ENCODE measurements at places on chromosomes 2 and 18. TPM values are rescaled to one million over a fixed set of nuclear protein-coding genes. Genes with fewer than 3 reads are reported as not detected.

Gene KIAA2012
- total RNA-seq, result not detected

Gene MAL
- total RNA-seq, result 1,903 TPM

Gene SANBR
- 2.8 TPM for total RNA-seq

Gene MC4R
- total RNA-seq, result not detected

Gene ITM2C
- total RNA-seq, result 15.4 TPM

Gene PSME4
- 26.0 TPM for total RNA-seq

Gene DUSP11
- total RNA-seq, result 24.5 TPM

Gene TMEM200C
- total RNA-seq, result not detected

Gene PLEKHH2
- total RNA-seq, result 14.4 TPM

Gene SOX11
- total RNA-seq, result not detected

Gene DES
- total RNA-seq, result 2,698 TPM

Gene CTAGE1
- not detected for total RNA-seq

Gene EML4
- 22.1 TPM for total RNA-seq

Gene UGT1A5
- total RNA-seq, result 9.7 TPM

Gene FBXO48
- 0.95 TPM for total RNA-seq

Gene UGT1A3
- total RNA-seq, result 3.1 TPM

Measured in esophagus squamous epithelium (tissue), 5 donors.